ENCODE measurements at places on chromosomes 12 and 14.

- DNase-seq, result no peak
Measured at GRCh38 chr12:51726161-51726560, 122.4 kb downstream of the FIGNL2 start.

DNA sequence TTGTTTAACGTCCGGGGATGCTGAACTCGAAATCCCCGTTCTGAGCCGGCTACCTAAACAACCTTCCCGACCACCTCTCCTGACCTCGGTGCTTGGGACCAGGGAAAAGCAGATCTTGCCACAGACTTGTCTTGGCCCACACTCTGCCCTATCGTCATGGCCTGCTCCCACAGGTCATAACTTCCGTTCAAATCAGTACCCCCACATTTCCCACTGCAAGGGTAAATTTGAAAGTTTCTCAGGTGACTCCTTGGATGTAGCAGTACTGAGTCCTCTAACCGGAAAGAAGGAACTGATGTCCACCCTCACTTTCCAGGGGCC lies 612 bp upstream of the RBM23 start:
- no peak for DNase-seq

GRCh38 chr12:101356794-101357193 lies 50.8 kb downstream of the ARL1 start:
- no peak for DNase-seq

DNA sequence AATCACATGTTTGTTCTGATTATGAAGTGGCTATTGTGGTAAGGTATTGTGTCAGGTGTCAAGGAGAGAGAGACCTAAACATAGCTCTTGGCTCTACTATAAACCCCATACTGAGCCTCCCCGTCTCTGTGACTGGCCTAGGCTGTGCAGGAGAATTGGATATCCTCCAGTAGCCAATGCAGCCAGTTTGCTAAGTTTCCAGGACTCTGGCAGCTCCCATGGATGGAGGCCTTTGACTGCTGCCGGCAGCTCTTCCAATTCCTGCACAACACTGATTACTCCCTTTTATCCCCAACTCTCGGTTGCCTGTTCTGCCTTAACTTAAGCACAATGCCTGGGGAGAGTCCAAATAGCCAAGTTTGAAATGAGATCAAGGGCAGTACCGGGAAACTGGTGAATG lies 59.3 kb downstream of the ABCC9 start:
- DNase-seq, result no peak

DNA sequence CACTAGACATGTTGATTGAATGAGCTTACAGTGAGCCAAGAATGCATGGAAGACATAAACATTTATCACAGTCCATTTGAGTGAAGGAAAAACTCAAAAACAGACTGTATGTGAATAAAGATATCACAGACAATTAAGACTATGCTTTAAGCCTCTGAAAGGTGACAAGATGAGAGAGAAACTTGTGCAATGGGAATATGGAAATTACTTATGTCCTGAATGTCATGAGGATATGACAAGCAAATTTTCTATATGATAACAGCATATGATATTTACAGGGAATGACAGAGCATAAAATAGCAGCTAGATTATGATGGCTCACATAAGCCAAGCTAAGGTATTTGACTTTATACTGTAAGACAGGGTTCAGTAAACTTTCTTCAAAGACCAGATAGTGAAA lies 1153.1 kb upstream of the USP15 start:
- DNase-seq, result no peak

DNA sequence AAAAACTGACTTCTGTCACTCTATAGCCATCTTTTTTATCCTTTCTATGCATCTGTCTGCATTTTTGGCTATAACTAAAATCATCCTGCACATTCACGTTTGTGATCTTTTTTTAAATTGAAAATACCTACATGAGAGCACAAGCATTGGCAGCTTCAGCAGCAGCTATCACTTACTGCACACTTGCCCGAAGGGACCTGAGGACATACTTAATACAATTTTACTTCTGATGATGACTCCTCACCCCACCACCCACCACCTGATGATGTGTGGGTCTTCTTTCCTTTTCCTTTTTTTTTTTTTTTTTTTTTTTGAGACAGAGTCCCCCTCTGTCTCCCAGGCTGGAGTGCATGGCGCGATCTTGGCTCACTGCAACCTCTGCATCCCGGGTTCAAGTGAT lies 160.3 kb downstream of the PRKCH start:
- DNase-seq, result no peak

GRCh38 chr14:94584591-94585280 lies 3.5 kb downstream of the SERPINA5 start:
- no peak for DNase-seq

Measured in stimulated activated naive CD4-positive, alpha-beta T cell treated with Interleukin-2 at 50 U/mL for 16 hours (primary cell).